ENCODE measurements at places on chromosomes 6 and 20.
A peak's percentile ranks its signal among the peaks of the same experiment; 100 is the strongest.

DNA sequence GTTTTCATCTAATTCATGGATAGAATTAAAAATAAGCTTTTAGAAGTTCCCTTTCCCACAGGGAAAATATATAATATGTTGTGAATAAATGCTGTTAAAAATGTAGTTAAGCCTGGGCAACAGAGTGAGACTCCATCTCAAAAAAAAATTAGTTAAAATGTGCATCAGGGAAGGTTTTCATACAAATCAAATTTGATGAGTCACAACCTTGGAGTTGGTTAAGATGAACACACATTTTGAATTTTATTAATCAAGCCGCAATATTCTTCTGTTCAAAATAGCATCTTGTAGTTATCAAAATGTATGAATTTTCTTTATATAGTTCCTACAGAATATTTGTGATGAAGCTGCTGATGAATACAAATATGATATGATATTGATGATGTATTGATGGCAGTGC is 30.9 kb upstream of the SERPINB9 start:
- DNase-seq = no peak

GRCh38 chr6:18491308-18492045 is 104.3 kb downstream of the RNF144B start:
- no peak for DNase-seq

DNA sequence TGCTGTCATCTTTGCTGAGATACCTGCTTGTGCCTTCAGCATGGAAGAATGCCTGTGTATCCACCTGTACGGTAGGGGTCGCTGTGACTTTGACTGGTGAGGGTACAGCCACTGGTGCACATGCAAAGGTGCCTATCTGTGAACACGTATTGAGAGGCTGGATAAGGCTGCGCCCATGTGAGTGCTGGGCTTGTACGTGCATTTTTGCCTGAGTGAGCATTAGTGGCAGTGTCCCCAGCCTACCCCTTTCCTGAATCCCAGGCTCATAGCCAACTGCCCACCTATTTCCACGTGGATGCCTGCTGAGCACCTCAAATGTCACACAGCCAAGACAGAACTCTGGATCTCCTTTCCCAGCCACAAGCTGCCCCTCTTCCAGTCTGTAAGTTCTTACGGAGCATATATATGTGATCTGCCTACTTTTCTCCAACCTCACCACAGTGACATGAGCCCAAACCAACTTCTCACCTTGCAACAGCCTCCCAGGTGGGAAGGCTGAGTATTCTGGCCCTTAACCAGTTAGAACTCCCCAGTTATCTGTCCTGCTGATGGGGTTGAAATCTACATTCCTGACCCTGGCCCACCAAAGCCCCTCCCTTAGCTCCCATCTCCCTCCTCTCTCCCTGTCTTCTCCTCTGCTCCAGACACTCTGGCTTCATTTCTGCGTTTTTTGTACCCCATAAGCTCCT is 1.1 kb upstream of the SLC2A10 start:
- no peak for DNase-seq

DNA sequence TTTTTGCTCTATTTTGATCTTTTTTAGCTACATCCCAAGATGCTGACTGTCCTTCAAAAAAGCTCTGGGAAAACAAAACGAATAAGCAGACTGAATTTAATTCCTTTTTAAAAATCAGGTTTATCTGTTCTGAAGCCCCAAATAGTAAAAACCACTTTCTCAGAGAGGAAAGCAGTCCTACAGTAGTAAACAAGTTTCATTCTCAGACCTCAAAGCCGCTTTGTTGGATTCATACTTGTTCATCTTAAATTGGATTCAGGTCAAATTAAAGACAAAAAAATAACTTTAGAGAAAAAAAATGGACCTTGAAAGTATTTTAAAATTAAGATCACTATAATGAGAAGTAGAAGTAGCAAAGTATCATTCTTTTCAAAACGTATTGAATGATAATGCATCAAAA is 96.1 kb upstream of the THEMIS start:
- DNase-seq = no peak

- no peak for DNase-seq
These were observed 41.5 kb downstream of the RALGAPB start for GRCh38 chr20:38514185-38514584.

- no peak for DNase-seq
These were observed 96.9 kb downstream of the RFX6 start for GRCh38 chr6:116973976-116974375.

DNA sequence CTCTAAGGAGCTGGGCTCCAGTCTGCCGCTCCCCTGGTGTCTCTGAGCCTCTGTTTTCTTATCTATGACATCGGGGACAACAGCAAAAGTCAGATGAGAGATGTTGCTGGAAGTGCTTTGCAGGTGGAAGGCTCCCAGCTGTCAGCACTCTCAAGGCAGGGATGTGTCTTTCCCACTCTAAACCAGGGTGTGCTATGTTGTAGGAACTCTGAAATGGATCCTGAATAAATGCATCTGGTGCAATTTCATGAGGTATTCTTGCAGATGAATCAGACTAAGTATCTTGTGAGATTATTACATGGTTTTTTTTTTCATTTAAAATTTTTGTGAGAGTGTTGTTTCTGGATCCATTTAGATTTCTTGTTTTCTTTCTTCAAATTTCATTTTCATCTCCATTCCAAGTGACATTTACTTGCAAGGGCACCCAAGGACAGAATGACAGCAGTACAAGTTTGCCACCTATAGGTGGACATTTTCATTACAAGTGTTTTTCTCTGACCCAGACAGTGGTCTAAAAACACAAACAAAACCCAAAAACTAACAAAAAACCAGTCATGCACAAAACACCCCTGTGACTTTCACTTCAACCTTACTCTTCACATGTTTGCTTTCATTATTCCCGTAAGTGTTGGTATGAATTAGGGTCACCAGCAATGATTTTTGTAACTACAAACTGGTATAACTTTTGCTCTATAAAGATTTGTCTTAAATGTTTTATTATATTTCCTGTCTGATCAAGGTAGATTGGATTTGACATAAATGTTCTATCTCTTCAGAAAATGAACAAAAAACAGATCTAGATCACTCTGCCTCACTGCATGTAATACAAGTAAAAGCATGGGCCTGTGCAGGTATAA is 14.7 kb upstream of the SIM1 start:
- DNase-seq = peak; percentile 8

- no peak for DNase-seq
These were observed 107.8 kb downstream of the CDC5L start for GRCh38 chr6:44495036-44495901.

- no peak for DNase-seq
These were observed 262.1 kb downstream of the HACE1 start for GRCh38 chr6:104597541-104598050.

DNA sequence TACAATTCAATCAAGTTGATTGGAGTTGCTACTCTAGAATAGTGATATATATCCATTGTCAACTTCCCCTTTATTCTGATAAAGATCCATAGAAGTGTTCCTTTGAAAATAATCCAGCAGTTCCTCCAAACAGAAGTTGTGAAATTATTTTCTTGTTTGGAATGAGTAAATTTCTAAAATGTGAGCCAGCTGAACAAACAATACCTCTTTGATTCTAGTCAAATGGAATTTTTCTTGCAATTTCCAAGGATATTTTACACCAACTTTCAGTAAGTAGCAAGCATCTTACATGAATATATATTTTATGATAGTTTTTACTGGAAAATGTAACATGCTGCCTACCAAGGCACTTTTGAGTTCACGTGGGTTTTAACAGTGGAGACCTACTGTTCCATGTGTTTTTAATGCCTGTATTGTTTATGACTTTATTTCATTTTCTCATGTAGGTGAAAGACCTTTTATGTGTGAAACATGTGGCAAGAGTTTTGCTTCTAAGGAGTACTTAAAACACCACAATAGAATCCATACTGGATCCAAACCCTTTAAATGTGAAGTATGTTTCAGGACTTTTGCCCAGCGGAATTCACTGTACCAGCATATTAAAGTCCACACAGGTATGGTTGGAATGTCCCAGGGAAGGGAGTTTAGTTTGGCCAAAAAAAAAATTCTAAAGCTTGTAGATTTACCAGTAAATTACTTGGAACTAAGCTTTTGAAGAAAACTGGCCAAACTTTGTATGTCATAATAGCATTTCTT is 6.5 kb downstream of the GZF1 start:
- DNase-seq = no peak

DNA sequence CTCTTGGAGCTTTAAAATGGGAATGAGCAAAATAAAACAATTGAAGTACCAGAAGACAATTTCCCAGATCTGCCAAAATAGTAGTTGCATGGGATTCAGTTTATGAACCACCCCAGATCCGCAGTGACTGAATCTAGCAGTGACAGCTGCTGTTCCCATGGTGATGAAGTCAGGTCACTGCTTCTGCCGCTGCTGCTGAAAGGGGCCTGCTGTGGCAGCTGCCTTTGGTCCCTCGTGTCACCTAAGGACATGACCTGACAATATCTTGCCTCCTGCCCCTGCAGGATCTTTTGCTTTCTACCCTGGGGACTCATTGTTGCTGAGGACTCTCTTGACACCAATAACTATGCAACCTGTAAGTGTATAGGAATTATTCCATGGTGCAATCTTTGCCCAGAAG is 34.3 kb upstream of the OGFRL1 start:
- no peak for DNase-seq

GRCh38 chr20:10527781-10528180 is 92.7 kb downstream of the SLX4IP start:
- no peak for DNase-seq

GRCh38 chr6:85460154-85460920 is 10.5 kb downstream of the NT5E start:
- DNase-seq = peak; percentile 45

GRCh38 chr6:110618591-110619267 is 142.3 kb upstream of the SLC22A16 start:
- no peak for DNase-seq

DNA sequence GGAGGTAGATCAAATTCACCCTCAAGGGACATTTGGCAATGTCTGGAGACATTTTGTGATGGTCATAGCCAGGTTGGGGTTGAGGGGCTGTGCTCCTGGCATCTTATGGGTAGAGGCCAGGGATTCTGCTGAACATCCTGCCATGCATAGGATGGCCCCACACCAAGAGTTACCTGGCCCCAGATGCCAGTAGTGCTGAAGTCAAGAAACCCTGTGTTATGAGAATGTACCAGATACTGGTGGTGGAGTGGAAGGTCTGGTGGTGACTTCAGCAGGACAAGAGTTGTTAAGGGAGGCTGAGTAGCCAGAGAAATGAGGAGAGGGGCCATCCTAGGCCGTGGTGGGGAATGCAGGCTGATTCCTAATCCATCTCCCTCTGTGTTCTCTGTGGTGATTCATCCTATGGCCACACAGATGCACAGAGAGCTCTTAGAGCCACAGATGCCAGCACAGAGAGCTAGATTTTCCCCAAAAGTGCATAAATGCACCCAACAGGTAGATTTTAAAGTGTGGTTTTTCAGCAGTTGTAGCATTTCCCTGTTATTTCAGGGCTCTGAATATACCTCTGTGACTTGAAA is 43.6 kb downstream of the CDYL start:
- DNase-seq = no peak

DNA sequence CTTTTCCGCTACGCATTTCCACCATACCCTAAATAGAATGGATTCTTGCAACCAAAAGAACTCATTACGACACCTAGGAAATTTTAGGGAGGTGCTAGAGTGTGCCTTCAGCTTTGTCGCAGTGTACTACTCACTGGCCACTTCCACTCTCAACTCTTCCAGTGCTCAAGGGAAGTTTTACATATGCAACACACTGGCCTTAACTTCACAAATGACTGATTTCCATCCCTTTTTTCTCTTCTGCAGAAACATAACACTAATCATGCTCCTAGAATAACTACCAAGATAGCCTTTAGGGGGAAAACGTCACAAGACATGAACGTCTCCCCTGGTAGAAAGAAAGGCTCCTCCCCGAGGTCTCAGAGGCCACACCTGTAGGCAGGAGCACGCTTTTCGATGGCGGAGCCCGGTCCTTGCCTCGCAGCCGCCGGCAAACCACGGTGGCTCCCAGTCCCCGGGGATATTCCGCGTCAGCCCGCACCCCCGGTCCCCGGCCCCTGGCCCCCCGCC is 584 bp downstream of the LYRM4 start:
- peak; percentile 34 for DNase-seq

DNA sequence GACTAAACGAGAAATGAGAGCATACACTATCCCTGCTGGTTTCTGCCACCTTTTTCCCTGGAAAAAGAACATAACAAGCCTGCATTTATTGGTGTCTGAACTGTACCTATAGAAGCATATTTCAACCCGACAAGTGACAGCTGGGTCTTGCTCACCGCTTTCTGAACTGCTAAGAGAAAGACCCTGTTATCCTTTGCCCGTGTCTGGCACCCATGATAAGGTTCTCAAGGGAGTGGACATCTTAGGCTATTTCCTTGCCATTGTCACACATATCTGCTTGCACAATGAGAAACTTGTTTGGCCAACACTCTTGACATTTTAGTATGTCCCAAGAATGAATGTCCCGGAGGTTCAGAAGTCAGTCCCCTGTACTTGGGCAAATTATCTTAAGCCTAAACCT is 19.3 kb downstream of the RIPOR2 start:
- no peak for DNase-seq

GRCh38 chr6:122147291-122147690 is 252.2 kb upstream of the HSF2 start:
- no peak for DNase-seq

DNA sequence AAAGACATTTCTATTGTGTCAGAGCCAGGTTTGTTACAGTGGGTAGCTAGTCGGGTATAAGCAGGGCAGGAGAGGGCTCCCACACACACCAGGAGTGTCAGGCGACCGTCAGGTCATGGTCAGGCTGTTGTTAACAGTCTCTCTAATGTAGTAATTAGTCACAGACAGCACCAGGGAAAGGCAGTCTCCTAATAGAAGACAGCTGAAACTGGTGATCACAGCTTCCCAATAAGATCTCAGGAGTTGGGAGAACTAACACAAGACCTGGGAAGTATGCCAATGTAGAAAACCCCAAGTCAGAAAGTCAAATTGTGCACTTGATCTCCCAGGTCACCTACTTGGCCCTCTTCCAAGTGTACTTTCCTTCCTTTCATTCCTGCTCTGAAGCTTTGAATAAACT is 53.0 kb upstream of the GPR6 start:
- no peak for DNase-seq

- no peak for DNase-seq
These were observed 117.0 kb upstream of the UST start for GRCh38 chr6:148629592-148630465.

DNA sequence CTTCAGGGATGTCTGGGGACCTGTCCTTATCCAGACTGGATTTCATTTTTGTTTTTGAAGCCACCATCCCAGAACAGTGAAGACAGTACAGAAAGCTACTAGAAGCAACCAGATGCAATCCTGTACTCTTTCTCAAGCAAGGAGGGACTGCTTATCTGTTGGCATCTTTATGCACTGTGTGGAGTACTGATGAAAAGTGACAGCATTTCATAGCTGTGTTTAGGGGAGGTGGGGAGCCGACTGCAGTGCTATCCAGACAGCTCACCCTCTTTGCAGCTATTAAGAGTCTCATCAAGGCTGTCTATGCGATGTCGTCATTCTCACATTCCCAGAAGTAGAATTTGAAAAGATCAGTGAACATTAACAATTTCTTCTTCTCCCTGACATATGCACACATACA is 5.5 kb downstream of the ZDHHC14 start:
- DNase-seq = no peak

DNA sequence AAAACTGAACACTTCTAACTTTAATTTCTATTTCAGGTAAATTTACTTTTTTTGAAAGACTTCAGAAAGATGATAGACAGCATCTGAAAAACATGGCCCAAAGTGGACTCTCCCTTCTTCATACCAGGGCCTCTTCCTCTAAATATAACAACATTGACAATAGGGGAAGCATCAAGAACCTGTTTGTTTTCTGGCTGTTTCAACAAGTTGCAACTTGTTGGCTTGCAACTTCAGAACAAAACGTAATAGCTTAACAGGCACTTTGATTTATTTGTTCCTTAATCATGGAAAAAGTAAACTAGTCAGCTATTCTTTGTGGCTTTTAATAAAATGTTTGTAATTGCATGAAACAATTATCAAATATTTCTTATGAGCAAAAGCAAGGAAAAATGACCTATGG is 34.3 kb downstream of the RGS17 start:
- DNase-seq = no peak
